Upper lobe of left lung (tissue), 6 donors: ENCODE measurements at places on chromosomes 3 and 15. TPM values are rescaled to one million over a fixed set of nuclear protein-coding genes. Genes with fewer than 3 reads are reported as not detected.

DNA sequence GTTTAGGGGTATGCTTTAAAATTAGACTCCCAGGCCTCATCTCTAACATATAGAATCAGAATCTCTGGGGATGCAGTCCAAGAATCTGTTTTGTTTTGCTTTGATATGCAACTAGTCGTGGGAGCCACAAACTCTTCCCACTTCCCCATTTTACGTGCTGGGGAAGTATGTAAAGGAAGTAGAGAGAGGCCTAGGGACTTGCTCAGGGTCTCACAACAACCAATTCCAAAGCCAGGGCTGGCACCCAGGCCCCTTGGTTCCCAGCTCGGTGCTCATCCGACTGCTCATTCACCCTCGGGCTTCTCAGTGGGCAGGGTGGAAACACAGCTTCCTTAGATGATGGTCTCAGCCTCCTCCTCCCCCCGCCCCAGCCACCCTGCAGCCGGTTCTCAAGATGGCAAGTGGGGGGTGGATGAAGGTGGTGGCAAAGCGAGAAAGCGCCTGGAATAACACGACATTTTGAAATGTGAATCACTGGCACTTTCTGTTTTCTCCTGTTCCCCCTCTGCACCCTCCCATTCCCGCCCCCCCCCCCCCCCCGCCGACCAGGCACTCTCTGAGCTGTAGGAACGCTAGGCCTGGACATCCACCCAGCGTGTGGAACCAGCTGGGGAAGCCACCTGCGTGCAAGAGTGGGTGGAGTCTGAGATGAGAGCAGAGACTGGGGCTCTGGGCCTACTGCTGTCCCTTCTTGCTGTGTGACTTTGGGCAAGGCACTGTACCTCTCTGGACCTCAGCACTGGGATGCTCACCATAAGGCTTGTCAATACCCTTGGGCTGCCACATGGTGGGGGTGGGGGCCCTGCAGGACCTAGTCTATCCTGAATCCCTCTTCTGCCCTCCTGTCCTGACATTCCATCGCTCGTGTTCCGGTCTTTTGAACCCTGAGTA is 214.5 kb downstream of the RPLP1 start:
- H3K27ac ChIP-seq = no peak overlapping the region
- H3K4me3 ChIP-seq = no peak overlapping the region
- H3K27me3 ChIP-seq = no peaks in the 10 kb centered on the region
- peaks cover 7% of the 10 kb centered on the region for H3K4me1 ChIP-seq
- DNase-seq = peak; percentile 47

The SLC2A2 gene
- not detected for total RNA-seq

DNA sequence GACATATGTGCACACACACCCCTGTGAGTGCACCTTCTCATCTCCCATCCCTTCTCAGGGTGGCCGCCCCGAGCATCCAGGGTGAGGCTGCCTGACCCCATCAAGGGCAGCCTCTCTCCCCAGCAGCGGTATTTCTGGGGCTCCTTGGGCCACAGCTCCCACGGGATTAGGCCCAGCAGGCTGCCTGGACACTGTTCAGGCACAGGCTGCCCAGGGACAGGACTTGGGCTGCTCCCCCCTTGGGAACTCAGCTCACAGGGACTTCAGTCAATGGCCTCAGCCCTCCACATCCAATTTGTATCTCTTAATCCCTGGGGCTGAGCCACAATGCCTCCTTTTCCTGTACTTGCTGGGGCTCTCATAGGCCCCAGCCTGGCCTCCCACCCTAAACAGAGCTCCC is 35.0 kb downstream of the RHCG start:
- H3K4me1 ChIP-seq = no peaks in the 10 kb centered on the region
- DNase-seq = no peak
- H3K4me3 ChIP-seq = no peak overlapping the region
- H3K27me3 ChIP-seq = no peaks in the 10 kb centered on the region

The SLC6A20 gene
- 20.1 TPM for total RNA-seq

GRCh38 chr15:72824112-72824511 is 40.6 kb upstream of the ADPGK start:
- H3K27ac ChIP-seq = no peak overlapping the region
- H3K27me3 ChIP-seq = no peaks in the 10 kb centered on the region
- no peak overlapping the region for H3K4me3 ChIP-seq
- no peaks in the 10 kb centered on the region for H3K4me1 ChIP-seq
- H3K36me3 ChIP-seq = no peaks in the 10 kb centered on the region

The HGD gene
- total RNA-seq = 2.8 TPM

GRCh38 chr3:171249245-171249644 is 211.0 kb downstream of the TNIK start:
- H3K4me3 ChIP-seq = no peak overlapping the region
- H3K36me3 ChIP-seq = no peaks in the 10 kb centered on the region
- no peak overlapping the region for H3K27ac ChIP-seq
- no peaks in the 10 kb centered on the region for H3K27me3 ChIP-seq
- no peaks in the 10 kb centered on the region for H3K4me1 ChIP-seq

- no peak overlapping the region for H3K27ac ChIP-seq
- no peaks in the 10 kb centered on the region for H3K27me3 ChIP-seq
- peak; percentile 60 for DNase-seq
- no peaks in the 10 kb centered on the region for H3K36me3 ChIP-seq
These were observed 10.5 kb upstream of the BUB1B start for GRCh38 chr15:40150163-40150925.

DNA sequence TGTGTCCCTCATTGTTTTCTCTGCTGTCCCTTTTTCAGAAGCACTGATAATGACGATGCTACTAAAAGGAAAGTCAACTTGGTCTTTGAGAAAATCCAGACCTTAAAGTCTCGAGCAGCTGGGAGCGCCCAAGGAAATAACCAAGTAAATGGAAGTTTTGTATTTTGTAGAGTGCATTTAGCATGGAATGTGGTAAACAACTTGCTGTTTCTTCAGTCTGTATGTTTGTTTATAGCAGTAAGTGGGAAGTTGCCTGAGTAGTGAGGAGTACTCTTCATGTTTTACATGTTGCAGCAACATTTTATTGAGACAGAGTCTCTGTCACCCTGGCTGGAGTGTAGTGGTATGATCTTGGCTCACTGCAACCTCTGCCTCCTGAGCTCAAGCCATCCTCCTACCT is 66.0 kb downstream of the CGNL1 start:
- H3K4me3 ChIP-seq = no peak overlapping the region
- H3K4me1 ChIP-seq = no peaks in the 10 kb centered on the region
- no peaks in the 10 kb centered on the region for H3K27me3 ChIP-seq
- no peak overlapping the region for H3K27ac ChIP-seq
- H3K36me3 ChIP-seq = no peaks in the 10 kb centered on the region
